ENCODE measurements at places on chromosomes 5 and 9.

DNA sequence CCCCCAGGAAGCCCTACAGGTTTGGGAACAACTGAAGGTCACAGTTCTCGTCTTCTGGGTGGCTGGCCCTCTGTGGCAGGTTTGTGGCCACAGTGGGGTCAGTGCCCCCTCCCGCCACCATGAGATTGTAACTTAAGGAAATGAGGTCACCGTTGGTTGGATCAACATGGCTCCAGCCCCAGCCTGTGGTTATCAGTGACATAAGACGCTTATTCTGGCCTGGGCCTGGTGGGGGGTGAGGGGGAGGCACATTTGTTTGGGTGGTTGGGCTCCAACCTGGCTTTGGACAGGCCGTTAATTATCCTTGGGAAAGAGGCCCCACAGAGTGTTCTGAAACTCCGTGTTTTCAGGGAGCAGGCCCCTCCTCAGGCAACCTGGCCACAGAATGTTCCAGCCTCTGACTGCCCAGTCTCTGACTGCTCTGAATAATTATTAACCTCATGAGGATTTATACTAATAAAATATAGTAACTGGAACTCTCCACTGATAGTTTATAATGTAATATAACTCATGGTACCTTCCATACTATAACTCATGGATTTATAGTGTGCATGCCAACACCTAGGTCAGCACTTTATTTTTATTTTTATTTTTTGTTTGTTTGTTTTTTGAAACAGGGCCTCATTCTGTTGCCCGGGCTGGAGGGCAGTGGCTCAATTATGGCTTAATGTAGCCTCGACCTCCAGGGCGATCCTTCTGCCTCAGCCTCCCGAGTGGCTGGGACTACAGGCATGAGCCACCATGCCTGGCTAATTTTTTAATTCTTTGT, 58.0 kb upstream of the RPL26L1 start:
- DNase-seq, result peak; percentile 46

GRCh38 chr9:4690144-4690543, 10.8 kb downstream of the CDC37L1 start:
- DNase-seq, result no peak

- DNase-seq, result no peak
Observed at GRCh38 chr5:160009591-160009989, 651 bp downstream of the TTC1 start.

DNA sequence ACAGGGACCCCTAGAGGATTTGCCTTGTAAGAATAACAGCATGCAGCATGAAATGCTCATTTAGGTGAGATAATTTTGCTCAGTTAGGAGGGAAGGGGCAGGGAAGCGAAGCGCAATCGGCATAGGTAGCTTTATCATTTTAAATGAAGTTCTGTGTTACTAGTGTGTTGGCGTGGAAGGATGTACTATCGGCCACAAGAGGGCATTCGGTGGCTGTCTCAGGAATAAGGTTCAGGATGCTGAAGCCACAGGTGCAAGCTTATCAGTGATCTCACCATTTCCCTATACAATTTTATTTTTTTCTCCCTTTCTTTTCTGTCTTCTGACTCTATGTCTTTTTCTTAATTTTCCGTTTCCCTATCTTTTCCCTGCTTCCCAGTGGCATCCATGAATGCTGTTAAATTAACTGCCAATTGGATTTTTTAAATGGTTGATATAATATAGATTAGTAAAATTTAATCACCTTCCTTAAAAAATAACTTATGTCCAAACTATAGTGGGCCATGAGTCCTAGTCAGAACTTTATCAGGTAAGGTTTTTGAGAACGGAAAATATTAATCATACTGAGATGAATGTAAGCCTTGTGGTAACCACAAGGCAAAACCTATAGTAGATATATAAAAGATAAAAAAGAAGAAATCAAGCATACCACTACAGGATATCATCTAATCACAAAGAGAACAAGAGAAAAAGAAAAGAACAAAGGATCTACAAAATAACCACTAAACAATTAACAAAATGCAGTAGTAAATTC, 1.2 kb upstream of the INSL6 start:
- DNase-seq, result peak; percentile 49

- DNase-seq, result no peak
Observed at GRCh38 chr9:120895951-120896350, 19.0 kb upstream of the PHF19 start.

DNA sequence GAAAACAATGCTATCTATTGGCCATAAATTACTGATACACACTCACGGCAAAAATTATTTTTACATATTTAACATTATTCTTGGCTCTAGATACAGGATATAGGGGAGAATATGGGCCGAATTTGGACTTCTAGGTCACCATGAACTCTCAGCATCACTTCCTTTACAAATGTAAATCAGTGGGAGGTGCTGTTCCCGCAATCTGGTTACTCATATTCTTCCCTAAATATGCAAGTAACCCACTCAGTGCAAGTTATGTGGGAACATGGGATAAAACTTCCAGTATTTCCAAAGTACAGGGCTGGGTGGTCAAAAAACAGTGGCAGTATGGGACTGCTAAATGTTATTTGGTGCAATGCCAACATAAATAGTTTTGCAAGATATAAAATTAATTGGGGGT, 145.6 kb downstream of the PPP2R2B start:
- DNase-seq, result no peak

GRCh38 chr5:90141984-90142383, 267.6 kb downstream of the CETN3 start:
- DNase-seq, result no peak

DNA sequence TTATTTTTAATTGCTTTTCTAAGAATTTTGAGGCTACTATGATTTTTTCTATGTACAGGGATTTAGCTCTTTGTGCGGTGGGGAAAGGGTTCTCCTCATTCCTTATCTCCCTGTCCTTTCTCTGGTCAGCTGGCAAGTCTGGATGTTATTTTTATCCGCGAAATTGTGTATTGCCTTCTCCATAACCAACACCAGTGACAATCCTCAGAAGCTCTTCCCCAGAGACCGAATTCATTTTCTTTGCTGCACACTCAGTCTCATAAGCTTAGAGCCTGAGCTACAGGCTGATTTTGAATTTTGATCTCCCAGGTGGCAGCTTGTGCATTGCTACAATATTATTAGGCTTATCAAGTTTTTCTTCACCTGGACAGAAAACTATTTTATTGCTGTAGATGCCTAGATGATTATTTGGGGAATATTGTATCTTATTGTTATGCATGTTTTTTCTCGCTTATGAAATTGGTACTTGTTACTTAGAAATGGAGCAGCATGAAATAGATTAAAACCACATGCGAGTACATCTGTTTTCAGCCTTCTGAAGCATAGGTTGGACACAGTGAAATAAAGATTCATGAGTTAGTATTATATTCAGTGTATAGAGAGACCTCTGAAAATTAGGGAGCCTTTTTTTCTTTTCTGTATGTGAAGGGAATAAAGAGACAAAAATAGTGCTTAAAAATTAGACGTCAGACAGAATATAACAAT, 27.3 kb downstream of the CPEB4 start:
- no peak for DNase-seq

GRCh38 chr5:180046656-180047055, 24.9 kb downstream of the RNF130 start:
- no peak for DNase-seq

DNA sequence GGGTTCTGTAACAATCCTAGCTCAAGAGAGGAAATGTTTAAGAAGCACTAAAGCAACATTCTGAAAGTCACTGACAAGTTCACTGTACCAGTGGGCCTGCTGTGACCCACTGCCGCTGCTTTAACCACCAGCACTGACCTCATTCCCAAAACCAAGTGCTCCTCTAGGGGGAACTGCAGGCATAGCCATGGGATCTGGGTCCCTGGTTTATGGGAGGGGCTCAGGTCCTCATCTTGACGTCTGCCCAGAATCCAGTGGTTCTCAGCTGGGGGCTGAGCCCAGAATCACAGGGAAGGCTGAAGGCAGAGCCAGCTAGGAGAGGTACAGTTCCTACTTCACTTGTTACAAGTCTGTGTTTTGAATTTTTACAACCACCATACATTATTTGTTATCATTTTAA, 36.1 kb upstream of the SLC2A8 start:
- no peak for DNase-seq

DNA sequence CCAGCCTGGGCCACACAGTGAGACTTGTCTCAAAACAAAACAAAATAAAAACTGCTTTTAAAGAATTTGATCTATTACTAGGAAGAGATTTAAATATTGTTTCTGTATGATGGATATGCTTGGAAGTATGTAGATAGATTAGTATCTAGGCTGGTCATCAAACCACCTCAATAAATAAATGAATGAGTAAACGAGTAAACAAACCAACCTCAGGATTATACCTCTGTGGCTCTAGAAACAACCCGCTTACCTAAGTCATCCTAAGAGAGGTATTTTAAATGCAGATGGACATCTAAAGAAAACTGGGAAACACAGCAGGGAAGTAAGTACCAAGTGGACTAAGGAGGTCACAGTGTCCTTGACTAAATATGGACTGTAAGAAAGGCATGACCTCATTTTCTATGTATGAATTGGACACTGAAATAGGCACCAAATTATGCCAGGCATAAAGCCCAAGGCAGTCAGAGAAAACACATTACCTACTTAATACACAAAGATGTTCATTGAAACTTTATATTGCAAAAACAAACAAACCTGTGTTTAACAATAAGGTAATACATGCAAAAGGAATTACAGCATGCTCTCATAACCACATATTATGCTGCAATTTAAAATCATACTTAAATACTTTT, 7.3 kb downstream of the ANKH start:
- no peak for DNase-seq

- no peak for DNase-seq
Observed at GRCh38 chr5:135543485-135544304, 7.9 kb upstream of the NEUROG1 start.

GRCh38 chr9:134058716-134059115, 9.1 kb downstream of the BRD3 start:
- no peak for DNase-seq

GRCh38 chr5:33272288-33272687, 168.5 kb upstream of the TARS1 start:
- DNase-seq, result peak; percentile 74

DNA sequence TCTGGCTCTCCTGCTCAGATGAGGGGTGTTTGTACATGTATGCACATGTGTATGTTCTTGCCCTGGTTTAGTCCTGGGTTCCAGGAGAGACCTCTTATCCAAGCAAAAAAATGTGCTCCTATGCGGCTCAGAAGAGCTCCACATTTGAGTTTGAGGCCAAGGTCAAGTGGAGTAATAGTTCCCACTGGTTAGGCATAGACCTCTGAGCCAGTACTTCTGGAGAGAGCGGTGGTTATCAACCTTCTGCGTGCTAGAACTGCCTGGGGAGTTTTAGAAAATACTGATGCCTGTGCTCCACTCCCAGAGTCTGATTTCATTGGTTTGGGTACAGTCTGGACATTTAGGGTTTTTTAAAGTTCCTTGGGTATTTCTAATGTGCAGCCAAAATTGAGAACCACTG, 51.5 kb downstream of the LIX1 start:
- DNase-seq, result no peak

DNA sequence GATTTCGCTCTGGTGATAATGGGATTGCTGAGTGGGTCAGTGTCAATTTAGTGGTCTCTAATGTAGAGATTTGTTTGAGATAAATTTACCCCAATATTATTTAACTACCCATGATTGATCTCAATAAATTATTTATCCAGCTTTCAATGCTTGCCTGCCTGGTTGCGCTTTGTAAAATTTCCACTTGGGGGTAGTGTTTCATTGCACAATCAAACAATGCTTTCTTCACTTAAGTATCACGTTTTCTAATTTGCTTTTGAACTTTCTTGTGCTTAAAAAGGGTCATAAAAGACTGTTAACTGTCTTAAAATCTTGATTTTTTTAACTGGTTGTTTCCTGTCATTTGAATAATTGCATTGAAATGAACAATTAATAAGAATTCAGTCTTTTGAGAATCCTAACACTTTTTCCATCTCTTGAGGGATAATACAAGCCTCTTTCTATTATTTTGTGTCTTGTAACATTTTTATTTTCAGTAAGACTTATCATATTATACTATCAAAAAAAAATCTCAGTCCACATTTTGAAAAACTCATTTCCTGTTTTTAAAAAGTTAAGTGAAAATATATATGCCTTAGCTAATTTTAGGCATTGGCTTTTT, 18.7 kb downstream of the HSD17B4 start:
- DNase-seq, result peak; percentile 7

DNA sequence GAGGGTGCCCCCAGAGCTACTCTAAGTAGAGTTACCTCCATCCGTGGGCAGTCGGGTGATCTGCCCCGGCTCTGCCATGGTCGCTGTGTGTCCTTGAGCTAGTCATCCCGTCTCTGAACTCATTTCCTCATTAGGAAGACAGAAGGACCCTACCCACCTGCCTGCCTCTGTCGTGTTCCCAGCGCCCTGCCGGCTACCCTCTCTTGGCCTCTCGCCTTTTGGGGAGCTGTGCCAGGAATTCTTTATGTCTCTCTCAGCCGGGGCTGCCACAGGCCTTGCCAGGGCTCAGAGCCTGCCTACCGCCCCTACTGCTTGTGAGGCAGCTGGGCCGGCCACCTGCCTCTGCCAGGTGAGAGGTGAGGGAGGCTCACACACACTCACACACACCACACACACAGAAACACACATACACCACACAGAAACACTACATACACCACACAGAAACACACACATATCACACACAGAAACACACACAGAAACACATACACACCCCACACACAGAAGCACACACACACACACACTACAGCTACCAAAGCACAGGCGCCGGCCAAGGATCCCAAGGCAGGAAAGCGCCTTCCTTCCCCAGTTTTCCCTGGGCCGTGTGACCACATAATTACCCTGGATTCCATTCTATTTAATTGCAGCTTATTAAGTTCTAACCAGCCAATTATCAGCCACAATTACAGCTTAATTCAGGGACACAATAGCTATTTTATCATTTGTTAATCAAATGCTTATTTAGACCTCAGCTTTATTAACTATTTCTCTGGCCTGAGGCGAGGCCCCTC, 41.7 kb downstream of the UNC5A start:
- DNase-seq, result no peak

GRCh38 chr9:117860849-117861248, 156.6 kb downstream of the TLR4 start:
- DNase-seq, result no peak

GRCh38 chr5:82309091-82309531, 31.0 kb upstream of the RPS23 start:
- DNase-seq, result no peak

DNA sequence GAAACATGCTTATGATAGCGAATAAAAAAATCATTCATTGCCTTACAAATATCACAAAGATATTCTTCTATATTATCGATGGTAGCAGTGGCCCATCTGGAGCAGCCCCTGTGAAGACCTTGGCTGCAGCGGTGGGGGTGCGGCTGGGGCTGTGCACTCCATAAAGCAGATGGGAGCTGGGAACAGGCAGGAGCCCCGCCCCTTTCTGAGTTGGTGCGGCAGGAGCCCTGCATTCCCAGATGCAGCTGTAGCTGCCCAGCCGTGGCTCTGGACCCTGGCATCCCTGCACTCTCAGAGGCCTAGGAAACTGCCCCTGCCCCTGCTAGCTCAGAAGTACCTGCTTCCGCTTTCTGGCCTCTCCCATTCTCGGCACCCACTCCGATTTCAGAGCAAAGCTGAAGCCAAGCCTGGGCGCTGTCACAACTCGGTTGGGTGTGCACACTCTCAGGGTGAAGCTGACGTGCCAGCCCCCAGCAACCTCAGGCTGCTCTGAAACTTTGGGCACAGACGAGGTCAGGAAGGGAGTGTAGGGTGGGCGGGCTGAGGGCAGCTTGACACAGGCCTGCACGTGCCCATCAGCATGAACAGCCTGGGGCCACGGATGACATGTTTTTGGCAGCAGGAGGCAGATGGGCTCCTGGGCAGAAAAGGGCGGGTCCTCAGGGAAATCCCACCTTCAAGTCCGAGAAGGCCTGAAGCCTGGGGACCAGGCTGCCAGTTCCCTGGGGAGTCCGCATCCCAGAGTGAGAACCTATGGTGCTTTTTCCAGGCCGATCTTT, 1440.8 kb upstream of the ACO1 start:
- DNase-seq, result no peak

GRCh38 chr5:131530706-131531331, 104.2 kb downstream of the RAPGEF6 start:
- no peak for DNase-seq

Measured in urothelium cell line (cell line).